H1 (cell line): ENCODE measurements at places on chromosomes 5 and 9. TPM values are rescaled to one million over a fixed set of nuclear protein-coding genes. Genes with fewer than 3 reads are reported as not detected.

- DNase-seq: no peak
These were observed 152.2 kb downstream of the PIK3R1 start for GRCh38 chr5:68367717-68368116.

- no peak for DNase-seq
These were observed 543.2 kb upstream of the SGCD start for GRCh38 chr5:155783791-155784190.

- DNase-seq: no peak
These were observed 90.4 kb downstream of the UBE2R2 start for GRCh38 chr9:33907347-33907746.

DNA sequence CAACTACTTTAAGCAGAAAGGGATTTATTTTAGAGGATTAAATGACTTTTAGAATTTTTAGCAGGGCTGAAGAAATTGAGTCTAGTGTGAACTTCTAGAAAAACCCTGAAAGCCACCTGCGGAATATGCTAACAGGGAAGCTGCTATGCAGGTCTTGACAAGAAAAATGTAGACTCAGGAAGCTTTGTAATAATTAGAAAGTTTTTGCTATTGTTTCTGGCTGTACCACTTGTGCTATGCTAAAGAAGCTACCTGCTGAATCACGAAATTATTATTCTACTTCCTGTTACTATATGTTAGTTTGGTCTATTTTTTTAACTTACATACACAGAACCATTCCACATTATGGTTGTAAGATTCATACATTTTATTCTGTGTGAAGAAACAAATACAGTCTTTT, 74.0 kb upstream of the CHSY3 start:
- no peak for DNase-seq

Gene IL9
- total RNA-seq: not detected in 2 replicates
